ENCODE measurements at places on chromosomes 13 and 19.

- DNase-seq: no peak
These were observed 119.5 kb upstream of the MCF2L start for GRCh38 chr13:112849500-112849899.

DNA sequence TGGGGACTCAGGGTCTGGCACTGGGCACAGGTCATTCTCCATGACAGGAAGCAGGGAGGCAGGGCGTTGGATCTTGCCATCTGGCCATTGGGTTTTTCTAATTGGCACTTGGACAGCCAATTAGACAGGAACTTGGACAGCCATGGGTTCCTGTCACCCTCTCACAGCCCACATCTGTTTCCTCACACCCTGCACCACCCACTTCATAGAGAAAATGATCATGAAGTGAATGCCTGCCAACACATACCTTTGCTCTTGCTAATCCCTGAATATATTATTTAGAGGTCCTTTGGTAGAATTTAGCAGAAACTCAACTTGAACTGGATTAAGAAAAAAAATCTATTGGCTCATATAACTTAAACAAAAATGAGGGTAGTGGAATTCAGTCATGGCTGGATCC lies 4.9 kb upstream of the OLFM2 start:
- DNase-seq: no peak

DNA sequence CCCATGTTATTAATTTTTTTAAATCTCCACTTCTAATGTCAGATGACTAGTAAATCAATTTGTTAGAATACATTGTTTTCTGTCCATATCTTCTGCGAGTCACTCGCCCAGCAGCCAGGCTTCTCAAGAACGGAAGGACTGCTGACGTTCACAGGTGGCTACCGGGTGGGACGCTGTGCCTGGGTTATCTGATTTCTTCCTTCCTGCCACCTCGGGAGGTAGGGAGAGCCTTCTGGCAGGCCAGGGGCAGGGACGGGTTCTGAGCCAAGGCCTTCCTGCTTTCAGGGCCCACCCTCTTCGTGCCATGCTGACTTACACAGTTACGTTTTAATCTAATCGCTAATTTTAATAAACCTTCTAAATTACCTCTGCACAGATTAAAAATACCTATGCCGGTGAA lies 7.9 kb upstream of the C1QTNF9 start:
- DNase-seq: no peak

- DNase-seq: no peak
These were observed 370.2 kb downstream of the KCTD12 start for GRCh38 chr13:76516013-76516412.

DNA sequence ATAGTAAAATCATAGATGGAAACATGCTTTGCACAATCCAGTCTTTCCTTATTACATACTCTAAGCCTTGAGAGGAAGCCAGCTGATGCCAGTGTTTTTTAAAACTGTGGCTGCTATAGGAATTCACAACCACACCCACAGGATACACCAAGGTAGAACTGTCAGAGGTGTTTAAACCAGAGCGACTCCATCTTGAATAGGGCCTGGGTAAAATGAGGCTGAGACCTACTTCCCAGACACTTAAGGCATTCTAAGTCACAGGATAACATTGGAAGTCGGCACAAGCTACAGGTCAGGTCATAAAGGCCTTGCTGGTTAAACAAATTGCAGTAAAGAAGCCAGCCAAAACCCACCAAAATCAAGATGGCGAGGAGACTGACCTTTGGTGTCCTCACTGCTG lies 1.7 kb downstream of the SCGB2B2 start:
- no peak for DNase-seq

- DNase-seq: no peak
These were observed 179.3 kb downstream of the ZIC5 start for GRCh38 chr13:99792079-99792921.

- no peak for DNase-seq
These were observed 21.5 kb upstream of the GARRE1 start for GRCh38 chr19:34232566-34233481.
